Stimulated activated CD8-positive, alpha-beta memory T cell treated with anti-CD3 and anti-CD28 coated beads, Interleukin-12 subunit alpha, Interleukin-12 subunit beta, amount 100 ng/mL, for 4 hours (primary cell): ENCODE measurements at places on chromosomes 13 and 19.

DNA sequence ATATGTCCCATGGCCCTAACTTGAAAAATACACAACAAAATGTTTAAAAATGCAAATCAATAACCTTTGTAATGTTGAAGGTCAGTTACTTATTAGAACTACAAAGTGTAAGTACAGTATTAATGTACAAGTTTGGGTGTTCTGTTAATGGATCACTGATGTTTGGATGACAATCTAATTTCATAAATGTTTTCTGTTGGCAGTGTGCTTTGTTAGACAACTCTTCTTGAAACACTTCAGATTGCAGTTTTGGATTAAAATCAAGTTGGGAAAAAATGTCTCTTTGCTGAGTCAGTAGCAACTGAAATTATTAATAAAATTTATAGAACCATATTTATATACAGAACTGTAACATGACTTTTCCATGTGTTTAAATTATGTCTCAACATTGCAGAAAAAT lies 1063.5 kb upstream of the PCDH9 start:
- DNase-seq: no peak

GRCh38 chr19:40663695-40664692 lies 26.5 kb downstream of the NUMBL start:
- DNase-seq: no peak

DNA sequence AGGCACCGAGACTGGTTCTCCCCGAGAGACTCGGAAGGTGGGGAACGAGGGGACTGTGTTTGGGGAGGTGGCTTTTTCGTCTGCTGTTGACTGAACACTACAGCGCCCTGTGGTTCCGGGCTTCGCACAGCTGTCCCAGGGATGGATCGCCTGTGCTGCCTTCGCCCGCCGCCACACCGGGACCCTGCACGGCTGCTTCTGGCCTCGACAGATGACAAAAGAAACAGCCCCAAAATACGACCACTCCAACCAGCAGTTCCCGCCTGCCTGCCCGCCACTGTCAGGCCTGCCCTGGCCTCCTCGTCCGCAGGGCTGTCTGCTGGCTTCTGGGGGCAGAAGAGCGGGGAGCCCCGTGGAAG lies 13.3 kb upstream of the GNA15 start:
- no peak for DNase-seq

DNA sequence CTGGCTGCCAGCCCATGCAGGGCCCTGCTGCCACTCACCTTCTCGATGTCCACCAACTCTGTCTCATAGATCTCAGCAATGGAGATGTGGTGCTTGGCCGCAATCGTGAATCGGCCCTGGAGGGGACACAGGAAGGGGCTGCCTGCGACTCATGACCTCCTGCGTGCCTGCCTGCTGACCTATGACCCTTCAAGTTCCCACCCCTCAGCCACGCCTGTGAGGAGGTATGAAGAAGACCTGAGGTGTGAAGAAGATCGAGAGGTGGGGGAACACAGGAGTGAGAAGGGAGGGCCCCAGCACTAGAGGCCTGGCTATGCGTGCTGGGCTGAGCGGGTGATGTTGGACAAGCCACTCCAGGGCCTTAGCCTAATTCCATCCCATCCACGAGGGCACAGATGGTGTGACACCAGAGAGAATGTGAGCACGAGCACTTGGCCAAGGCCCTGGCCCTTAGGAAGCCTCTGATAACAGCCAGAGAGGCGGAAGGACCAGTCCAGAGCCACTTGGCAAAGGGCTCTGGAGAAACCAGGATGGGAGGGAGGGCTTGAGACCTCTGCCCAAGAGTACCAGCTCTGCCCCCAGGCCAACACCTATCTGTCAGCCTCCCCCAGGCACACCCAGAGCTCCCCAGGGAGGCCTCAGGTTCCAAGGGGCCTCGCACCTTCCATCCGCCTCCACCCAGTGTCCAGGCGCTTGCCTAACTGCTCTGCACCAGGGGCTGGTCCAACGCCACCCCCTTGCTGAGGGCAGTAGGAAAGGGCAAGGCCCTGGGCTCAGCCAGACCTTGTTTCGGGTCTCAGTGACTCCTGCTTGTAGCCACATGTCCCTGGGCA lies 9.6 kb upstream of the KPTN start:
- DNase-seq: no peak

GRCh38 chr13:44660050-44660449 lies 83.9 kb upstream of the TSC22D1 start:
- DNase-seq: no peak

DNA sequence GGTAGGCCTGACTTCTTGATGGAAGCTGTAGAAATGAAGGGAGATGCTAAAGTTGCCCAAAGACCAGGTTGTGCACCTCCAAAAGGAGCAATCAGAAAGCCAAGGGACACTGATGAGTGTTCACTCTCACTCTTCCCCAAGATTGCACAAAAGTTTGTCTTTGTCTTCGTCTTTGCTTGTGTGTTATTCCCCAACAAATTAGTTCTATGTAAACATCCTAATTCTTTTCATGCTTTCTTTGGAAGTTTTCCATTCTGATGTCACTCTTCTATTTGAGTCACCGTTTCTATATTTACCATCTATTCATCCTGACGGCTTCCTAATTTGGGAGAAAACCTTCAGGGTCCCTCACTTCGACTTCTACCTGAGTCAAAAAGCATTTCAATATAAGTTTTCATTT lies 3.7 kb upstream of the TMEM272 start:
- no peak for DNase-seq

- no peak for DNase-seq
These were observed 779.9 kb upstream of the ARGLU1 start for GRCh38 chr13:107347641-107348369.

DNA sequence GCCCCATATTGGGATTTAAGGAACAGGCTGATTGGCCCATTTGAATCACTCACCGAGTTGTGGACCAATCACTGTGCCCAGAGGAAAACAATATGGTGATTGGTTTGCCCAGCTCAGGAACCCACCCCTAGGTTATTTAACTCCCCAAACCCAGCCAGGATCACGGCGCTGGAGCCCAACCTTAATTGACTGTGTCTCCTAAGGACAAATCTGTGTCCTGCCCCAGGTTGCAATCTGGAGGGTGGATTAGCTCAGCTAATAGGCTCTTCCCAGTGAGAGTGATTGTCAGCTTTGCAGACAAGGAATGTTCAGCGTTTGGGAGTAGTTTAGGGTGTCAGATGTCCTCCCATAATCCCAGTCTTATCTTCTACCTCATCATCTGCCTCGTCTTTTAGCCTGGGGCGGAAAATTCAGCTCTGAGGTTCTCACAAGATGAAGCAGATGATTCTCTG lies 3.5 kb upstream of the ZNF358 start:
- DNase-seq: no peak

GRCh38 chr19:20287070-20287469 lies 120.1 kb downstream of the ZNF486 start:
- no peak for DNase-seq

DNA sequence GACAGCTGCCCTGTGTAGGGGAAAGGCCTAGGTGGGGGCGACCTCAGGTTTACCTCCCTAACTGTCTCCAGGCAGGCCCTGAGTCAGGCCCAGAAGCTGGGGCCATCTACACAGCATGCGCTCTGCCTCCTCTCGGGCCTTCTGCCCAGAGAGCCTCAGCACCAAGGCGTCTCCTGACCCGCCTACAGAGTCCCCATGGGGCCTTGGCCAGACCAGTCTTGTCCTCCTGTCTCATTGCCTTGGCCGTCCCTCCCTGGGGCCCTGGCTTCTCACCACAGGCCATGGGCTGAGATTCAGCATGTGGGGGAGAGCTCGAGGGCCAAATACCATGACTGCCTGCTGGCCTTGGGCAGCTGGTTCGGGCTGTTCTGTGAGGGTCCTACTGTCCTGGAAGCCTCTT lies 59.0 kb downstream of the SMARCA4 start:
- no peak for DNase-seq

- DNase-seq: no peak
These were observed 1.6 kb downstream of the FSTL3 start for GRCh38 chr19:677601-678436.

DNA sequence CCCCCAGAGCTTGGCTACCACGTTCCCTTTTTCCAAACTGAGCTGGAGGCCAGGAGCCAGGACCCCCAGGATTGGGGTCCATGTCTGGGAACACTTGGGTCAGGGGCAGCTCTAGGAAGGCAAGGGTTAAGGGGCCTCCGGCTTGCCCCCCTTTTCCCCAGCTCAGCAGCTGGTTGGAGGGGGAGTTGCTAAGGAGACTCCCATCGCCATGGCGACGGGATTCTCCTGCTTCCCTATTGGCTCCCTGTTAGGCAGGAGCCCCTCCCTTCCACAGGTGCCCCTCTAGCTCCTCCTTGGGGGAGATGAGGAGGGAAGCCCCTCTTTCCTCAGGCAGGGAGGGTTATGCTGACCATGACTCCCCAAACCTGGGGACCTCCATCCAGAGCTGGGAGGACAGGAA lies 33.9 kb downstream of the PDE4A start:
- DNase-seq: no peak

DNA sequence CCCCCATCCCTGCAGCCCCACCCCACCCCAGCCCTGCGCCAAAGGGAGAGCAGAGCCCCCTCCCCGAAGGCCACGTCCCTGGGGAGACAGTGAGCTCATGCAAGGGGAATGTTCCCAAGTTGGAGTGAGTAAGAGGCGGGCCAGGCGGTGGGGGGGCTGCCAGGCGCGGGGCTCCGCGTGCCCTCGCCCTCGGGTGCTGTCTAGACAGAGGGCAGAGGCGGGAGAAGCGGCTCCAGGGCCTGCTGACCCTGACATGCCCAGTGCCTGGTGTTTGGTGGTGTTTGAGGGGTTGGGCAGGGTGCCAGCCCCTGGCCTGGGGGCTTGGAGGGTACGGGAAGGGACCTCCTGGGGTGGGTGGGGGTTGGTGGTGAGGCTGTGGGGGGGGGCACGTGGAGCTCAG lies 1.0 kb downstream of the FSTL3 start:
- no peak for DNase-seq

DNA sequence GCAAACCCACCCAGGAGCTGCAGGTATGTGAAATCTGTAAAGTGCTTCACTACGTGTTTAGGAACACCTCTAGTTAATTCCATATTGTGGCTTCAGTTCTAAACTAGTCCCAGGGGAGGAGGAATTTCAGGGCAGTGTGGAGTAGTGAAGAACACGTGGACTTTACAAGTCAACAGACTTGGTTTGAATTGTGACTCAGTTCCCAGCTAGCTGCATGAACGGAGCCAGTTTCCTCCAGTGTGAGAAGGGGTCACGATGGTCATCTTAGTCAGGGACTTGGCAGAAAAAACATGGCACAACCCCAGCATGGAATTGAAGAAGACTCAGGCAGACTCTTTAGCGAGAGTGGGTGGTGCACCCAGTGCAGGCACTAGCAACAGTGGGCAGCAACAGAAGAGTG lies 175.7 kb upstream of the UBL3 start:
- no peak for DNase-seq

GRCh38 chr13:91112201-91112923 lies 235.1 kb upstream of the MIR17HG start:
- no peak for DNase-seq

GRCh38 chr13:111413407-111414187 lies 93.2 kb downstream of the TEX29 start:
- DNase-seq: no peak

- no peak for DNase-seq
These were observed 1003.7 kb downstream of the SLITRK1 start for GRCh38 chr13:82878536-82878935.

DNA sequence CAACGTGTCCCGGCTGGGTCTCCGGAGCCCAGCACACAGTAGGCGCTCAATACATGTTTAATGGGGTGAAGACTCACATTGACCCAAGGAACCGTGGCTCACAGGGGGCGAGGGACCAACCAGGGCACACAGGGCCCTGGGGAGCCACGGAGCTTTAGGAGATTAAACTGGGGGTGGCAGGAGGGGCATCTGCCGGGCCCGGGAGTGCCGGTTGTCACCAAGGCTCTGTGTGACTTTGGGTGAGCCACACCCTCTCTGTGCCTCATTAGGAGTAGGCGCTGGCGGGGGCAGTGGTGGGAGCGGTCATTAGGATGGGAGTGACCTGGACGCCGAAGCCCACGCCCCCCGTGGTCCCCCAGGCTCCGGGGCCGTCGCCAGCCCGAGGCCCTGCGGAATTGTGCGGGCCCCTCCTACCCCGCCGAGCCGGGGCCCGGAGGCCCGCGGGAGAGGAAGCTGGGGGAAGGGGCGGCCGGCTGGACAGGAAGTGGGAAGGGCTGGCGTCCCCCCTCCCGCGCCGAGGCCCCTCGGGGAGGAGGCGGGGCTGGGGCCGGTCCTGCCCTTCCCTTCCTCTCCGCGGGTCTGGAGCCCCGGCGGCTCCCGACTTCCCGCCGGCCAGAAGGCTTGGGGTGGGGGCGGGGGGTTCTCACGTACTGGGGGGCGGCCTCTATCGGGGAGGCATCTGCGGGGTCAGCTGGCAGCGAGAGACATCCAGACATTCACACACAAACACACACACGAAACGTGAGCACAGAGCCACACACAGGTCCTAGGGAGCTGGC lies 1.8 kb upstream of the SSBP4 start:
- no peak for DNase-seq

DNA sequence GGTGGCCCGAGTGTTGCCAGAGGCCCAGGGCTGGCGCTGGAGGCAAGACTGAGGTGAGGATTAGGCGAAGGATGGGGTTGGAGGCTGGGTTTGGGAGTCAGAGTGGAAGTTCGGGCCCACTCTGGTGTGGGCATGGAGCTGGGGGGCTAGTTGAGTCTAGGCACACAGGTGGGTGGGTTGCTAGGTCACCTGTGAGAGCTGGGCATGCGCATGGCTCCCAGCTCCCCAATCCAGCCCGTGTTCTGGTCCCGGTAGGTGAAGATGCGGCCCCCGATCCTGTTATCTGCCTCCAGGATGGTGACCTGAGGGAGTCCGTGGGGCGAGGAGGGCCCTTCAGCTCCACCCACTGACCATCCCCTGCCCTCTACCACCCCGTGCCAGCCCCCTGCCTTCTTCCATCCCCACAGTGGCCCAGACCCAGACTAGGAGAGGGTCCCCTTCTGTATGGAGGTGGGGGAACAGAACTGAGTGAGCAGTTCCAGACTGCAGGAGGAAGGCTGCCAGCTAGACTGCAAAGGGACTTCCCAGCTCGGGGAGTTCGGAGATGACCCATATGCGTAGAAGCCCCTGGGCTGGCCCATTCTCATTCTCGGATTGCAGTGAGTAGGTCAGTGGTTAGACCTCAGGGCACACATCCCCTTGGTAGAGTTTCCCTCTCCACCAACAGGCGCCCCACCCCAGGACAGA lies 1.7 kb downstream of the IL4I1 start:
- DNase-seq: no peak

- DNase-seq: no peak
These were observed 311.3 kb downstream of the KLF12 start for GRCh38 chr13:73822668-73823592.

- DNase-seq: no peak
These were observed 7.0 kb upstream of the TMC4 start for GRCh38 chr19:54179921-54180461.

DNA sequence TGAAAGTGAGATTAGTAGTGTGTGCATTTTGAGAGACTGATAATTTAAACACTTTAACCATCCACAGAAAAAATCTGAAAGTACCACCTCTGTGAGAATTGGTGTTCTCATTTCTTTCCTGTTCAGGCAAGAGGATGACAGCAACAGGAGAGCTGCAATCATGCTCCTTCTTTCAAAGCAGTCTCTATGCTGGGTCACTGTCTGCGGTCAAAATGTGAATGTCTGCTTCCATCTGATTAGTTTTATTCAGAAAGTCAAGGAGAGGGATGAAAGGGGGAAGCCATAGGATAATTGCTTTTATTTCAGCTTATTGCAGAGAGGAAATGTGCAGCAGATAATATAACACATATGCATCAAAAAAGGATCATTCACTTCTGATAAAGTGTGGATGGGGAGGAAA lies 314.0 kb upstream of the GPC6 start:
- no peak for DNase-seq
